Iris pigment epithelial cell (primary cell): ENCODE measurements at places on chromosomes 11 and 22.

DNA sequence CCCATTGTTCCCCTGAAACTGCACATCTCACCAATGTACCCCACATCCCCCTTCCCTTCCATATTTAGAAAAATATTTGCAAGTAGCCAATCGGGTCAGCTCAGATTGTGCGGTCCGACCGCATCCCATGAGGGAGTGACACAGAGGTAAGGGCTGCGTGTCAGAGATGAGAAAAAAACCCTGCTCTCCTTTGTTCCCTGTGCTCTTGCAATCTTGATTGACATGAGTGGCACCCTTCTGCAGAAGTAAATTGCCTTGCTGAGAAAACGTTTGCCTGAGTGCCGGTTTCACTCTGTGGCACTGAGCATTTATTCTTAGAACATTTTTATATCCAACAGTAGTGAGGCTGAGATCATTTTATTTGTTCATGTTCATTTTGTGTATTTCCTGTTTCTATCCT, 81.6 kb upstream of the CCDC90B start:
- DNase-seq = no peak

DNA sequence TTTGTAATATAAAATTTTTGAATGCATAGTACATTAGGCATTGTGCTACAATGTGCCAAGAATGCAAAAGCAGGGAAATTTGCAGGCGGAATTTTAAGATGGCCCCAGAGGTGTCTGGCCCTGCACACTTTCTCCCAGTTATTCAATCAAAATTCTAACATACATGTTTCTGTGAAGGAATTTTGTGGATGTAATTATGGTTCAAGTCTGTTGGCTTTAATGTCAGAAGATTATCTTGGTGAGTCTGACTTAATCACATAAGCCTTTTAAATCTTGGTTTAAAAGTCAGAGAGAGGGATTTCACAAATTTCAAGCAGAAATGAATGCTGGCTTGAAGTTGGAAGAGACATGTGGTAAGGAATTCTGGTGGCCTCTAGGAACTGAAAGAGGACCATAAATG, 423.4 kb upstream of the CCDC179 start:
- DNase-seq = peak; percentile 29

- DNase-seq = peak; percentile 20
Measured at GRCh38 chr22:39135092-39135896, 17.2 kb downstream of the CBX7 start.

- DNase-seq = peak; percentile 59
Measured at GRCh38 chr22:42116848-42117424, 13.7 kb downstream of the CYP2D6 start.

GRCh38 chr11:124935548-124936514, at the start of gene HEPACAM:
HEPACAM (minus strand) TSS chr11:124936047; CDS start chr11:124936006, 41 bp downstream.
- DNase-seq = no peak

DNA sequence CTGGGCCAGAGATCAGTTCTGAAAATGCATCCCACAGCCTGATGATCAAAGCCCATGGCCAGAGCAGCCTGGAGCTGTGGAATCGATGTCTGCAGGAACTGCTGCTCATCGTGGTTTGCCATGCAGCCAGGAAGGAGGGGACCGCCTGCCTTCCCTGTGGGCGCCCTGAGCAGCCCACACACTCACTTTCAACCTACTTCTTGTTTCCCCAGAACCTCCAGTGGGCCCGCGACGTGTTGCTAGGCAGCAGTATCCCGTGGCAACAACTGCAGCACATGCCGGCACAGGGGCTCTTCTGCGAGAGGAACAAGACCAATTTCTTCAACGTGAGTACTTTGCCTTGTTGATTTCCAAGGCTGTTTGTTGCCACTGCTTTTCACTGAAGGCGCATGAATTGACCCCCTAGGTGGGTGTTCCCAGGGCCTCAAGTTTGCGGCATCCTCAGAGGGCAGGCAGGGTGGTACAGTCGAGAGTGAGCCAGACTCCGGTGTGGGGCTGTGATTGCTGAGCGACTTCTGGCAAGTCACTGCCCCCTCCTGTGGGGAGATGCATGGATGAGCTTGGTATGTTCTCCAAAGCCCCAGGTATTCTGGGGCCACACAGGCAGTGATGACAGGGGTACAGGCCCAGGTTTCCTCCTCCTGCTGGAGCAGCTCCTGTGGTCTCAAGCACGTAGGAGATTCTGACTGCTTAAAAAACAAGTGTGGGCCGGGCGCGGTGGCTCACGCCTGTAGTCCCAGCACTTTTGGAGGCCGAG, 47.0 kb upstream of the SUSD2 start:
- no peak for DNase-seq

DNA sequence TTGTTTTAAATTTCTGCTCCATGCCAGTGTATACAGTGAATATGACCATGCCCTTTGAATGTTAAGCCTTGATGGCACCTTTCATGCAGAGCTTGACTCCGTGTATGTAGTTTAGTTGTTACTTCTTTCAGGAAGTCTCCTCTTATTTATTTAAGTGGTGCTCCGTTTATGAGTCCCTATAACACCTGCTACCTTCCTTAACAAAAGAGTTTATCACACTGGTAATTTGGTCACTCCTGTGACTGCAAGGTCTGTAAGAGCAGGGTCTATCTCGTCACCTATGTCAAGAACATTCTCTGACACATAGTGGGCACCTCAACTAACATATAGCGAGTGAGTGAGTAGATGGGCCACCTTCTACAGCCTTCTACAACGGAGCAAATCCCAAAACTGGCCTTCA, 152.5 kb downstream of the CCDC34 start:
- no peak for DNase-seq

GRCh38 chr11:122232985-122233384, 117.0 kb upstream of the BLID start:
- DNase-seq = no peak

- no peak for DNase-seq
Measured at GRCh38 chr11:130197386-130198035, 37.9 kb downstream of the ST14 start.

DNA sequence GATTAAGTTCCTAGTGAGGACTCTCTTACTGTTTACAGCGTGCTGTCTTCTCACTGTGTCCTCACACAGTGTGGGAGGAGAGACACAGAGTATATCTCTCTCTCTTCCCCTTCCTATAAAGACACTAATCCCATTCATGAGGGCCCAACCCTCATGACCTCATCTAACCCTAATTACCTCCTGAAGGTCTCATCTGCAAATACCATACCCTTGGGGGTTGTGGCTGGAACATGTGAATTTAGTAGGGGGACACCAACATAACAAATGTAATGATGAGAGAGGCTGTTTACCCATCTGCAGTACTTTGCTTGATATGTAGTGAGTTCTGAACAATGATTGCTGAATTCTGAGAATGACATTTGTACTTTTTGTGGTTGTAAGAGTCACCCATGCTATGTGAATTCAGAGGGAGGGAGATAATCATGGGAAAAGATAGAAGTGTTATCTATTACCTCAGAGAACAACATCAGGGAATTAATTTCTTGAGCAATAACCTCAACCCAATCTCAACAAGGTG, 4.9 kb upstream of the OR52W1 start:
- no peak for DNase-seq

- DNase-seq = peak; percentile 36
Measured at GRCh38 chr22:20061481-20061861, 18.6 kb upstream of the DGCR8 start.

DNA sequence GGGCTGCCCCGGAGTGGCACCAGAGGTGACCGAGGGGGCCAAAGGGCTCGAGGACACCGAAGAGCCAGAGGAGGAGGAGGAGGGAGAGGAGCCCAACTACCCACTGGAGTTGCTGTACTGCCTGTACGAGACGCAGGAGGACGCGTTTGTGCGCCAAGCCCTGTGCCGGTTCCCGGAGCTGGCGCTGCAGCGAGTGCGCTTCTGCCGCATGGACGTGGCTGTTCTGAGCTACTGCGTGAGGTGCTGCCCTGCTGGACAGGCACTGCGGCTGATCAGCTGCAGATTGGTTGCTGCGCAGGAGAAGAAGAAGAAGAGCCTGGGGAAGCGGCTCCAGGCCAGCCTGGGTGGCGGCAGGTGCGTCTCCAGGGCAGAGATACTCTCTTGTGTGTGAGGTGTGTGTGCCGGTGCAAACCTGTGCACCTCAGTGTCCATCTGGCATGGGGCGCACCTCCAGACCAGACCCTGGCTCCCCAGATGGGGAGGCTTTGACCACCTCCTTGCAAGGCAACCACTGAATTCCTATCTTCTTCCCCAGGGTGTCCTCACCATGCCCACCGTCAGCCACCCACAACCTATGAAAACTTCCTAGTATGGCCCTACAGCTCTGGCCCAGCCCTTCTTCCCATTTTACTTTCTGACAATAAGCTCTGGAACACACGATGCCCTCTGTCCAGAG, 3.4 kb downstream of the NLRP6 start:
- no peak for DNase-seq

DNA sequence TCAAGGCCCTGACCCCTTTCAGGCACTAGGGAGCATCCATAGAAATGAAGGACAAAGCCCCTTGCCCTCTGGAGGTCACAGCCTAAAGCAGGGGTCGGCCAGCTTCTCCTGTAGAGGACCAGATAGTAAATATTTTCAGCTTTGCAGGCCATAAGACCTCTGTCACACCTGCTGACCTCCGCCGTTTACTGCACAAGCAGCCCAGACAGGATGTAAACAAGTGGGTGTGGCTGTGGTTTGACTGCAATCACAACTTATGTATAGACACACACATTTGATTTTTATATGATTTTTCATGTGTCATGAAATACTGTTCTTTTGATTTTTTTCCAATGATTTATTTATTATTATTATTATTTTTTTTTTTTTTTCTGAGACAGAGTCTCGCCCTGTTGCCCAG, 34.3 kb downstream of the KIAA1671 start:
- DNase-seq = no peak

GRCh38 chr11:95443386-95443785, 212.4 kb upstream of the SESN3 start:
- no peak for DNase-seq

DNA sequence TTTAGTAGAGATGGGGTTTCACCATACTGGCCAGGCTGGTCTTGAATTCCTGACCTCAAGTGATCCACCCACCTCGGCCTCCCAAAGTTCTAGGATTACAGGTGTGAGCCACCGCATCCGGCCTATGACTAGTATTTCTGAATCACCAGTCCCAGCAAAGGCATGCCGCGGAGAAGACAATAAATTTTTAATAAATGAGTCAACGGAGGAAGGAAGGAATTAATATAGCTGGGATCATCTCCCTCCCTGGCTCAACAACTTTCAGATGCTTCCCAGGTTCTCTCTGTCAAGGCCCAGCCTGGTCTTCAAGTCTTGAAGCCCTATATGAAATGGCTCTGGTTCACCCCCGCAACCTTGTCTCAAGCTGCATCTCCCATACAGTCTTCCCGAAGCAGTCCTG, 45.7 kb downstream of the CYTH4 start:
- peak; percentile 90 for DNase-seq

- peak; percentile 93 for DNase-seq
Measured at GRCh38 chr11:108768370-108768769, 103.5 kb downstream of the DDX10 start.

DNA sequence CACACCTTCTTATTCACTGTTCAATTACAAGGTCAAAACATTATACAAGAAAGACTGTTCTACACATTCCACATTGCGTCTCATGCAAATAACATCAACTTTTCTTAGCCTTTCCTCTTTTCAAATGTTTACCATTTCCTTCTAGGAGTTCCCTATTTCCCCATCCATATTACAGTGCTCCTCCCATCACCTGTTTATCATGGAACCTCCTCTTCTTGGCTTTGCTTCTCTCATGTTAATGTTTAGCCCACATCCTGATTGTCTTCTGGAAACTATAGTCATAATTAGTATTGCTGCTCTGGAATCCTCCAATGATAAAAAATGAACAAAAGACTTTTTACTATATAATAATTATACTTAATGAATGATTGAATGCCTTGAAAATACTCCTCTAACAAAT, 21.3 kb downstream of the OR52E1 start:
- DNase-seq = no peak

GRCh38 chr22:20434264-20434751, 3.3 kb downstream of the SCARF2 start:
- DNase-seq = no peak
